ENCODE measurements at places on chromosomes 1 and 21.

- no peak for DNase-seq
Observed at GRCh38 chr1:15184436-15185241, 31.1 kb downstream of the TMEM51 start.

- no peak for DNase-seq
Observed at GRCh38 chr1:65319141-65319540, 9.8 kb downstream of the DNAJC6 start.

- no peak for DNase-seq
Observed at GRCh38 chr1:227038401-227038800, 98.3 kb downstream of the COQ8A start.

- DNase-seq: no peak
Observed at GRCh38 chr1:41616563-41616962, 132.1 kb upstream of the EDN2 start.

GRCh38 chr1:90394247-90394646 is 322.9 kb downstream of the BARHL2 start:
- DNase-seq: no peak

- DNase-seq: no peak
Observed at GRCh38 chr1:211625040-211625439, 46.1 kb upstream of the SLC30A1 start.

GRCh38 chr21:45310459-45310858 is 22.8 kb upstream of the POFUT2 start:
- no peak for DNase-seq

DNA sequence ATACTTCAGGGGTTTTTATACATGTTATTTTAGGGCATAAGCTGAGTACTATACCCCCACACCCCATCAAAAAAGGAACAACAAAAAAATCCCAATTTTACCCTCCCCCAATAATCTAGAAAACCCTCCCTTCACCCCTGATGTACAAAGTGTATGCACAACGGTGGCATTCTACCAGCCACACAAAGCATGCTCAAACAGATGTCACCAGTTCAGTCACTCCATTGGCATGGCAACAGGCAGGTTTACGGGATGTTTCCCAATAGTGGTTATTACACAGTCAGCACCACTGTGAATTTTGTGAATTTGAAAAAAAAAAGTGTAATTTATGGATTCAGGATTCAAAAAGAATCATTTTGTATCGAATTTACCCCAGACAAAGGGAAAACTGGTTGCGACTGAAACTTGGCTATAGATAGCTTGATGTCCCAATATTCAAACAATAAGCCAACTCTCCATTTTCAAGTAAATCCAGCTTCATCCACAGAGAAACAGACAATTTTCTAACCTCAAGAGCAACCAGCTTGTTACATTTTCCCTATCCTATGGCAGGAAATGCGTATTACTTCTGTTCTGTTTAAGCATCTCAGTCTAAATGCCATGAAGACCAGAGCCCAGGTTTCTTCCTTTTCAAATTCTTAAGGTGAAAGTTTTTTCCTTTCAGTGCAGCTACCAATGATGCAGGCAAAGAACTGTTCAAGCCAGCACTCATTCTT is 34.0 kb upstream of the SLC45A3 start:
- no peak for DNase-seq

DNA sequence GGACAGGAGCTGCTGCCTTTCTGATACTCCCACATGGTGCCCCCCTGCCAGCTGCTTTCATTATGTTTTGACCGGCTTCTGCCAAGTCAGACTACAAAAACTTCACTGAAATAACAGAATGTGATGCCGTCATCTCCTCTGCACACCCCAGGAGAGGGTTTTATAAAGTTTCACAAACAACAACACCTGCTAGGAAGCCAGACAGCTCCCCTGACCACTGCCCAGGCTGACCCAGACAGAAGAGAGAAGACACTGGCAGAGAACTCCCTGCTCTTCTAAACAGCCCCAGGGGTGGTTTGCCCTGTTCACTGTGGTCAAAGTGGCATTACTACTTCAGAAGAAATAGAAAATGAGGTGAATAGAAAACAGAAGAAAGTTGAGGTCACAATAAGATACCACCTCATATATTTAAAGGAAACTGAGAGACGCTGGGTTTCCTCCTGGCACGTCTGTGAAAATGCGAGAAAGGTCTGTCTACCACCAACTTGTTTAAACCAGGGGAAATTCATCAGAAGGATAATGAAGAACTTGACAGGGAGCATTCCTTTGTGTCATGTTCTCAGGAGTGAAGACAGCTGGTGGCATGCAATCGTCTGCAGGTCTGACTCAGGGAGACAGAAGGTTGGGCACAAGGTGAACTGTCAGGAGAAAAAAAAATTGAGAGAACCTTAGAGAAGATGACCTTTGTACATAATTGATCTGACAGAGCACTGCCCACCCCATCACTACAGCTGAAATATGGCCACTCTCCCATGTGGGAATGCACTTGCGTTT is 119.0 kb upstream of the NFIA start:
- no peak for DNase-seq

- no peak for DNase-seq
Observed at GRCh38 chr1:244445320-244446181, 6.2 kb downstream of the ADSS2 start.

DNA sequence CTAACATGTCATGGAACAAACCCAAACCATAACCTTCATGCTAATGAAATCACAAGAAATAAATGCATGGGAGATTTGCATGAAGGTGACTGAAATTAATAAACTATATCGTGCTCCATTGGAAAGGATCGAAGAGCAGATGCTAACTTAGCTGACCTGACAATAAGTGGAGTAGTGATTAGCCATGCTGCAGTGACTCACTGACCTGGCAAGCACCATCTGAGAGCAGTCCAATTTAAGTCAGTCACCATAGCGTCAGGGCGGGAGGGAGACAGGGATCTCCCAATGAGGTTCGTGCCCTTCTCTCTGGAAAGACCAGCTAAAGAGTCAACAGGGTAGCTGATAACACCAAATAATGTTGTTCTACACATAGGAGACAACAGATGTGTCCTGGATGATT is 21.5 kb downstream of the OLIG2 start:
- DNase-seq: no peak

GRCh38 chr1:210850556-210850955 is 283.4 kb downstream of the KCNH1 start:
- no peak for DNase-seq

DNA sequence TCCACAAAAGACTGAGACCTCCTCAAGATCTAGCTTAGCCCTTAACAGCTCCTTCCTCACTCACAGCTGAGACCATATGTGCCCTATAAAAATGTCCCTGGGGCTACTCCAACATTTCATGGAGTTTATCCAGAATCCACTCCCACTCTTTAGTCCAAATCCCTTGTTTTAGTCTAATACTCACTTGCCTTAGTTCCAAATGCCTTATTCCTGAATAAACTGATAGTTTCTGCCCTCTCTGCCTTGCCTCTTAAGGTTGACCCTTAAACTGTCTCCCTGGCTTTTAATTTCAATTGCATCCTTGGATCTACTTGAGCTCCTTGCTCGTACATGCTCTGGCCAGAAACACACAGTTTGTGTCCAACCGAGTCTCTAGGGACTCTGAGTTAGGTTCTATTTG is 47.3 kb upstream of the LYPLAL1 start:
- DNase-seq: no peak

GRCh38 chr1:198373376-198373775 is 167.1 kb downstream of the ATP6V1G3 start:
- DNase-seq: no peak

DNA sequence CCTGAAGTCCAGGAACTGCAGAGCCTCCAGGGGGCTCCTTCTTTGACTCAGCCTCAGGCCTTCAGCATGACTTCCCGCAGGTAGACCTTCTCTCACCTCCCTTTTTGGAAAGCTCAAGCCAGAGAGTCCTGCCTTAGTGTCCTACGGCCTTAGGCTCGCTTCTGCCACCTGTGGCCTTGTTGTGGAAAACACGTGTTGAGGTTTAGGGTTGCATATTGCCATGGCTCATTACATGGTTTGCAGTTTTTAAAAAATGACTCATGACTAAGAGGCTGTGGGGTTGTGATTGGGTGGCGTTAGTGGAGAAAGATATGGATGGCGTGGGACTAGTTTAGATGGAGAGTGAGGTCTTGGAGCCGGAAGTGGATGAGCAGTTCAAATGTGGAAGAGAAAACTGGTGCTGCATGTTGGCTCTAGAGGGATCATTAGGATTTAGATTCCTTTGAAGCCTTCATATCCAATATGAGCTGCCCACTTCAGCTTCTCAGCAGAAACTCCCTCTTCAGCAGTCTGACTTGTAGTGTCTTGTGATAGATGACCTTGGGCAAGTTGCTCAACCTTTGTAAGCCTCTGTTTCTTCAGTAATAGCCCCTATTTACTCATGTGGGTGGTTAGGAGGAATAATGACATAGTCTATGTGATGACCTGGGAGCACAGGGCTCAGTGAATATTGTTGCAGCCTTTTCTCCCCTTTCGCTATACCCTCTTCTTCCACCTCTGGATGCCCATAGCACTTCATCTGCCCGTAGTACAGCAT is 6.5 kb upstream of the FGGY start:
- DNase-seq: no peak

- no peak for DNase-seq
Observed at GRCh38 chr1:234107416-234108021, 203.0 kb downstream of the SLC35F3 start.

DNA sequence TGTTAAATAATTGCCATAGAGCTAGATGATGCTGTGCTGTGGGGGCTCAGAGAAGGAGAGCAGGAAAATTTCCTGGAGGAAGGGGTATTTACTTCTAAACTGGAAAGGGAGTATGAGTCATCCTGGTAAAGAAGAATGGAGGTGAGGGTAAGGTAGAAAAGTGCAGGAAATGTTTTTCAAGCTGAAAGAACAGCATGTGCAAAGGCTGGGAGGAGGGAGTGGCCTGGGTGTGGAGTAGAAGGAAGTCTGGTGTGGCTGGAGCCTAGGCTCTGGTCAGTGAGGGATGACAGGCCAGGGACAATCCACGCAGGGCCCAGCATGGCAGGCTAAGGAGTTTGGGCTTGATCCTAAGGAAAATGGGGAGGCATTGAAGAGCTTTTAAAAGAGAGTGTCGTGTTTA is 45.9 kb downstream of the MATN1 start:
- DNase-seq: no peak

GRCh38 chr1:147669469-147670318 is 630 bp downstream of the ACP6 start:
- DNase-seq: peak; percentile 13

DNA sequence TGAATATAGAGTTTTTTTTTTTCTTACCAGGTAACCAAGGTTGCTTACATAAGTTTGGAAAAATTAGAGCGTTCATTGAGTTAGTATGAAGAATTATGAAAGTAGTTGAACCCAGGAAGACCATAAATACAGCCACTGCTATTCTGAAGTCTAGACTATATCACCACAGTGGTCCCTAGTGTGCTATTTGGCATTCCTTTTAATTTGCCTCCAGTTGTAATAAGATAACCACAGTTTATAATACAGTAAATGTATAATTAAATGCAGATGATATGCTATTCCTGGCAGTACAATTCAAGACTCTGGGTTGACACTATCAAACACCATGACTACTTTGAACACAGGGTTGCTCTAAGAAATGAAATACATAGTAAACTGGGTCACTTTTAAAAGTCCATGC is 270.5 kb downstream of the BRINP2 start:
- no peak for DNase-seq

DNA sequence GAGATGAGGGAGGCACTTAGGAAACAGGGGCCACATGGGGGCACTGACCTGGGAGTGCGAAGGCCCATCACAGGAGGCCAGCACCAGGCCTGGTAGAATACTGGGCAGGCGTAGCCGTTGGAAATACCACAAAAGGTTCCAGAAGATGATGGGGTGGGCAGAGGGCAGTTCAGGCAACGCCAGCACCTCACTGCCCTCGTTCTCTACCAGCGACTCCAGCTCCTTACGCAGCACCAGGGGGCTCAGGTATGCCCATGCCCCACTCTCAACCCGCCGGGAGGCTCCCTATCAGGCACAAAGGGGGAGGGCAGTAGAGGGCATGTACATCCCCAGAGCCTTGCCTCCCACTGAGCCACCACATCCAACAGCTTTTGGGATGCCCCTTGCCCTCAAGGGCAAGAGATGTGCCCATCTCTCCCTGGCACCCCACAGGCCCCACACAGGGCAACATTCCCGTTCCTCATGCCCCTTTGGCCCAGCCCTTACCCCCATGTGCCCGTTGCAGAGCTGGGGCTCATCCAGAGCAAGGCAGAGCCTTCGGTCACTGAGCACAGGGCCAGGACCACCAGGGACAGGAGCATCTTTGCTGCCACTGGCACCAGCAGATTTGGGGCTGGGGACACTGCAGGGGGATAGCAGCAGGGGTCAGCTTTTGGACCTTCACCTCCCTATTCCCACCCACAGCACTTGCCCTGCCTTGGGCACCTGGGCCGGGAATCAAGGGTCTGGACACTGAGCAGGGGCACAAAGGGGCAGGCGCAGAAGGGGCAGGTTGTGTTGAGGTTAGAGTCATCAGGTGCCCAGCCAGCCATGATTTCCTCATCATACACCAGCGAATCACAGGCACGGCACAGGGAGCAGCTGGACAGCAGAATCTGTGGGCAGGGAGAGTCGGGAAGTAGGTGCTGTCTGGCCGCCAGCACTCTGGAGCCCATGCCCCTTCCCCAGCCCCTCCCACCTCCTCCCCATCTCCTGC is 9.7 kb upstream of the GATAD2B start:
- no peak for DNase-seq

- no peak for DNase-seq
Observed at GRCh38 chr1:241985787-241986186, 13.1 kb downstream of the MAP1LC3C start.

DNA sequence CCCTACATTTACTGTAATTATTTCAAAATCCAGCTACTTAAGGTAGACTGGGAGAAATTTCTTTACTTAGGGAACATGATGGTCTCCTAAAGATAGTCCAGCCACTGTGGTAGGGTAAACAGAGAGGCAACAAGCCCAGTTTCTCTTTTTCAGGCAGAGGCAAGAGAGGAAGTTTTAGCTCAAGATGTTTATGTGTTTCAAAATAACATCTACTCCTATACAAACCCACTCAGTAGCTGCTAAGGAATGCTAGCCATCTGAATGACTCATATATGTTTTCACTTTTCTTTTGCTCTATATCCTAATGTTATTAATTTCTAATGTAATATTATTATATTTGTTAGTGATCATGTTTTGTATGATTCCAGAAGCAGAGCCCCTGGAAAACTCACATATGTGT is 856.6 kb downstream of the PLA2G4A start:
- DNase-seq: no peak

DNA sequence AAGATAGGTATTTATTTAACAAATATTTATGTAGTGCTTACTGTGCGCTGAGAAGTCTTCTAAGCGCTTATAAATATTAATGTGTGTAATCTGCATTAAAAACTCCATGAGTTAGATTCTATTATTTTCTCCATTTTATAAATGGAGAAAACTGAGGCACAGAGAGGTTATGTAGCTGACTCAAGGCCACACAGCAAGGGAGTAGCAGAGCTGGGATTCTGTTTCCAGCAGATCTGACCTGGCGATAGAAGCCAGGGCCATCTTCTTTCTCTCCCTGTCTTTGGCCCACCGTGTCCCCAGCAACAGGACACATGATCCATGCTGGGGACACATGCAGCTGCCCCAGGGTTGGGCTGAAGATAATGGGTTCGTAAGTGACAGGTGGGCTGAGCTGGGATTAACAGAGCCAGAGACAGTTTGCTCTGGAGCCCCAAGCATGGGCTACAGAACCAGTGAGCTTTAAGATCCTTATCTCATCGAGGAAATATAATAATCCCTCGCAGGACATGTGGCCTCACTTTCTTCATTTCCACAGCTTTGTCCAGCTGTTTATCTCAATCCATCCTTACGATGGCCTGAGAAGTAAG is 30.3 kb downstream of the IGSF21 start:
- no peak for DNase-seq

- DNase-seq: no peak
Observed at GRCh38 chr1:85153149-85153891, 47.5 kb downstream of the SYDE2 start.

GRCh38 chr1:116853680-116854402 is 55.9 kb upstream of the PTGFRN start:
- no peak for DNase-seq
